SJSA1 (cell line): ENCODE measurements at places on chromosomes 6 and 20.
A peak's percentile ranks its signal among the peaks of the same experiment; 100 is the strongest.

DNA sequence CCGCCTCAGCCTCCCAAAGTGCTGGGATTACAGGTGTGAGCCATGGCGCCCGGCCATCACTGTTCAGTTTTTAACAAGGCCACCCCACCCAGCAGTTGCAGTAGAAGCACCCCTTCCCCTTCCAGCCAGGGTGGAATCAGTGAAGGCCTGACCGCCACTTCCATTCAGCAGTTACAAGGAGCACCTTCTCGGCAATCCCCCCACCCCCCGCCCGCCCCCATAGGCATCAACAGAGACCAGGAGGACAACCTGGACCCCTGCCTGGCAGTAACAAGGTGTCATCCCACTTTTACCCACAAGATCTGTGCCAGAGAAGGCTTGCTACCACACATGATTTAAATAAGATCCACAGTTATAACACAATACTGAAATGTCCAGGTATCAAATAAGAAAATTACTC lies 23.1 kb downstream of the NCR2 start:
- peak; percentile 26 for DNase-seq

GRCh38 chr6:17583811-17584210 lies 16.3 kb upstream of the FAM8A1 start:
- DNase-seq: no peak

DNA sequence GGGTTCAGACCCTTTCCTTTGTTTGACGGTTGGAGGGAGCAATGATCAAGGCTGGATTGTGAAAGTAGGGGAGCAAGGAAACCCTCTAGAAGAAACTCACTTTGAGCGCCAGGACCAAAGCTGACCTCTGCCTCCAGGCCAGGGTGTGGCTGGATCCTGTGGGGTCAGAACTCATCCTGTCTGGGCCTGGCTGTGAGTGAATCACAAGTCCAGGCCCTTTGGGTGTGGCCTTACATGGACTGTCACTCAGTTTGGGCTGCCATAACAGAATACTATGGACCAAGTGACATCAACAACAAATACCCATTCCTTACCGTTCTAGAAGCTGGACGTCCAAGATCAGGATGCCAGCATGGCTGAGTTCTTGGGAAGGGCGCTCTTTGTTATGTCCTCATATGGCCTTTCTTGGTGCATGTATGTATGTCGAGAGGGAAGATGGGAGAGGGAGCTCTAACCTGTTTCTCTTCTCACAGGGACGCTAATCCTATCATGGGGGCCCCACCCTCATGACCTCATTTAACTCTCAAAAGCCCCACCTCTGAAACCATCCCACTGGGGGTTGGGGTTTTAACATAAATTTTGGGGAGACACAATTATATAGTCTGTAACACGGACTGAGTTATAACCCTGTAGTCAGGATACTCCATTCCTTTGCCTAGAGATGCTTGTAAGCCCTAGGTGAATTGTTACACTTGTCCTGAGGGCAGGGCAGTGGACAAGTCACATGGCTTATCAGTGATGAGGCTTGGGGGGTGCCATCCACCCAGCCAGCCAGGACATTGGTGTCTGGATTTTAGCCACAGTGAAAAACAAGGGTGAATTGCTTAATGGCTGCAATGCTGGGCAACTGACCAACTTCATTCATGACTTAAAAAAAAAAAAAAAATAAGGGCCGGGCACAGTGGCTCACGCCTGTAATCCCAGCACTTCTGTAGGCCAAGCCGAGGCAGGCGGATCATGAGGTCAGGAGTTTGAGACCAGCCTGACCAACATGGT lies 80.0 kb downstream of the TRMT11 start:
- DNase-seq: no peak

DNA sequence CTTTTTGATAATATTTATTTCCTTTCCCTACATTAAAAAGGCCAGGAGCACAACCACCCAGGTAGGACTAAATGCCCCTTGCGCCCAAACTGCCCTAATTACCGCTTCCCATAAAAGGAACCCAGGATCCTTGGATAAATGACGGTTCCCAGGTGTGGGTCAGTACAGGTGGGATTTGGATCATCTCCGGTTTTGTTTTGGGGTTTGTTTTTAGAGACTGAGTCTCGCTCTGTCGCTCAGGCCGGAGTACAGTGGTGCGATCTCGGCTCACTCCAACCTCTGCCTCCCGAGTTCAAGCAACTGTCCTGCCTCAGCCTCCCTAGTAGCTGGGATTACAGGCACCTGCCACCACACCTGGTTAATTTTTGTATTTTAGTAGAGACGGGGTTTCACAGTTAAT lies 28.4 kb downstream of the ZNF217 start:
- DNase-seq: no peak

- peak; percentile 5 for DNase-seq
These were observed 50.8 kb upstream of the MCUR1 start for GRCh38 chr6:13865141-13865540.

- peak; percentile 49 for DNase-seq
These were observed 503.2 kb upstream of the ID4 start for GRCh38 chr6:19333936-19334335.

- DNase-seq: no peak
These were observed 47.5 kb upstream of the TSHZ2 start for GRCh38 chr20:52924411-52925271.

DNA sequence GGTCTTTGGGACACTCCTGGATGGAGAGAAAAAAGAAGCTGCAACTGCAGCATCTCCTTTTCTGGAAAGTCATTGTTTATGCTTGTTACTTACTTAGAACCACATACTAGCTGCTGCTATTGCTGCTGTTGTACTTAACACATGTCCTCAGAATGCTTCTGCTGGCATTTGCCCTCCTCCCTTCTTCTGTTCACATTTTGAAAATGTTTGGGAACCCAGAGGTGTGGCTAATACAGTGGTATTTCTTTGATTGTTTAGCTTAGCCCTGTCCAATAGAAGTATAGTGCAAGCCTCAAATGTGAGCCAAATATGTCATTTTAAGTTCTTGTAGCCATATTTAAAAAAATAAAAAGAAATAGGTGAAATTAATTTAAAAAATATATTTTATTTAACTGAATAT lies 8.4 kb downstream of the DTD1 start:
- DNase-seq: no peak

DNA sequence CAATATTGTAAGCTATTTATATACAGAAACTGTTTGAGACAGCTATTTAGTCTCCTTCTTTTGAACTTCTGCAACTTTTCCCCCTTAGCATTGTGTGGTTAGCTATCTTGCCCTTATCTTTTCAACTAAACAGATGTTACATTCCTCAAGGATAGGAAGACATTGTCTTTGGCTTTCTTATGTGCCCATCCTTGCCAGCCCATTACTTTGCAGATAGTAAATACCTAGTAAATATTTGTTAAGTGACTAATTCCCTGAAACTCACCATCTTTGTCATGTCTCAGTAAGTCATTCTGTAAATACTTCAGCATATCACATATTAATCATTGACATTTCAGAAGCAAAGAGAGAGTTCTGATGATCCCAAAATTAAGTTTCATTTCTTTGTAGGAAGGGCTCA lies 69.1 kb upstream of the FLRT3 start:
- no peak for DNase-seq

DNA sequence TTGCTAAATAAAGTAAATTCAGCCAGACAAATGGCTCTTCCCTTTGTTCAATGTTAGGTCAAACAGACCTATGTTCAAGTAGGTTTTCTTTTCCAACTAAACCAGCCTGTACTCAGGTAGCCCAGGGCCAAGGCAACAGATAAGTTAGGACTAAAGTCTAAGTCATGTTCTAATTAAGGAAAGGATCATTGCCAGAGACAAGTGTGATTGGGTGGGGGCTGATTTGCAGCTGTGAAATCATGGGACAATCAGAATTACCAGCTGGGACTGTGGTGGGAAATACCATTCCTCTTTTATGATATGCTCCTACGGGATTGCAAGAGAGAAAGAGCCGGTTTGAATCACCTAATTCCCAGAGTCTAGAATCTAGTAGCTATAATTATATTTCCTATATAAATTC lies 4.2 kb upstream of the FBXO30 start:
- no peak for DNase-seq

- DNase-seq: no peak
These were observed 143.1 kb downstream of the SYCP2 start for GRCh38 chr20:59790346-59790745.

DNA sequence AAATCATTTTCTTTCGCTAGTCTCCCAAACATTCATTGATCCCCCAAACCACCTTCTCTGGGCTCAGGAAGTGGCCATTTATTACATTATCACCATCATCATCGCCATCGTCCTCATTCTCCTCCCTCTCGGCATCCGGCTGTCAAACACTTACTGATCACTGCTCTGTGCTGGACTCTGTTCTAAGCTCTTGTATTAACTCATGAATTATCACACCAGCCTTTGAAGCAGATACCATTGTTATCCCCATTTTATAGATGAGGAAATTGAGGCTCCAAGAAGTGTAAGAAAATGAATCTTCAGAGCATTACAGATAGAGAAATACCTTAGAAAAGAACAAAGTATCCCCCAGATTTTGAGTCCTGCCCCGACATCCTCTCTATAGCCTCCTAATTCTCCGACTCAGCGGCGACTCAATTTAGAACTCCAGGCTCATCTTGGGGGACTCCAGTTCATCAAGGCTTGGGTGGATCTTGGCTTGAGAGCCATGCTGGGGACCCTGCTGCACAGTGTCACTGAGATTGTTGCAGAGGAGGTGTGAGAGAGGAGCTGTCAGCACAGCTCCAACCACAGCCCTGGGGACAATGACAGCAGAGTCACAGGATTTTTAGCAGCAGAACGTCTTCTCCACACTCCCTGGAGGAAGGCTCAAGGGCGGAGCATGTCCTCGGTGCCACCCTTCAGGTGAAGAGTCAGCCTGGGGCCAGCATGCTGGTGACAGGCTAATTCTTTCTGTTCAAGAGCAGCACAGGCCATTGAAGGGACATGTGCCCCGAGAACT lies 6.6 kb upstream of the EEF1E1 start:
- DNase-seq: no peak

DNA sequence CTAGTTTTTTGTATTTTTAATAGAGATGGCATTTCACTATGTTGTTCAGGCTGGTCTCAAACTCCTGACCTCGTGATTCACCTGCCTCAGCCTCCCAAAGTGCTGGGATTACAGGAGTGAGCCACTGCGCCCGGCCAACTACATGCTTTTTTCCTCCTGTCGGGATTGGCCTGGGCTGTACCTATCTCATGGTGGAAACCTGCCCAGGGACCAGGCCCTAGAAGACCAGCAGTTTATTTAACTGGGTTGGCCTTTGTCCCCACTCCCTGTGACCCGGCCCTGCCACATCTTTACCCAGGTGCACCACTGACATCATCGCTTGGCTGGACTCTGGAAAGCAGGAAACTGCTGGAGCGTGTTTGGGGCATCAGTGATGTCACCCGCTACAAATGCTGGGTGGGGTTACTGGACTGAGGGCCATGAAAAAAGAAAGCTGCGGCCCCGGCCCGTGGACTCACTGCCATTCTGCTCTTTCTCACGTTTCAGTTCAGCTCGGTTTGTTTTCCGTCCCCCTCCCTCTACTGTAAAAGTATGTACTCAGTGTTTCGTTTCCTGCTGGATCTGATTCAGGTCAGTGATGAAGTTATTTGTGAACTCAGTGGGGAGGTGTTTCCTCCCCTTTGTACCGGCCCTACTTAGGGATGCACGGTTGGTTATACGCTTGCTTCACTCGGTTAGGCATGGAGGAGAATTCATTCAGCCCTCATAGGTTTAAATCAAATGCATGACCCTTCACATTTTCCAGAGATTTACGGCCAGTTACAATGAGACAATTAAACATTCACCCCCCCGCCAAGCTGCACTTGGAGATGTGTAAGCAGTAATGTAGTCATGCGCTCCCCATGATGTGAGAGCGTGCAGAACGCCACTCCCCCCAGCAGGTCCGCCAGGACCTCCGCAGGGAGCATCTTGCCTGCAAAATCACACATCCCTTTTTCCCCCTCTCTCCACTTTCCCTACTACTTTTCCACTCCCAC lies 179.3 kb downstream of the MTHFD1L start:
- peak; percentile 85 for DNase-seq

GRCh38 chr6:149834513-149835481 lies 29.4 kb downstream of the LRP11 start:
- DNase-seq: peak; percentile 64

DNA sequence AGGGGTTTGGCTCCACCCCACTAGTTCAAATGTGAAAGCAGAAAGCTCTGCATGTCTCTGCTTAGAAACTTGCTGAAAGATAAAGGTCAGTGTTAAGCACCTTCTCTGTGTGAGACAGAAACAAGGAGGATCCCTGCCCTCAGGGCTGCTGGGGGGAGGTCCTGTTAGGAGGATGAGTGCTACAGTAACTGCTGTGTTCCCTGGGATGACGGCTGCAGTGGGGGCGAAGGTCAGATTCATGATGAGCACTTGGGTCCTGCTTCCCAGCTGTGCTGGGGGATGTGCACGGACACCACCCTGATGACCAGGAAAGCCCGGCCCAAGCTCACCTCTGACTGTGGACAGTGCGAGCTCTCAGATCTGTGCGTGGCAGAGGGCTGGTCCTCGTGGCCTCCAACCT lies 252.6 kb downstream of the DLL1 start:
- no peak for DNase-seq

DNA sequence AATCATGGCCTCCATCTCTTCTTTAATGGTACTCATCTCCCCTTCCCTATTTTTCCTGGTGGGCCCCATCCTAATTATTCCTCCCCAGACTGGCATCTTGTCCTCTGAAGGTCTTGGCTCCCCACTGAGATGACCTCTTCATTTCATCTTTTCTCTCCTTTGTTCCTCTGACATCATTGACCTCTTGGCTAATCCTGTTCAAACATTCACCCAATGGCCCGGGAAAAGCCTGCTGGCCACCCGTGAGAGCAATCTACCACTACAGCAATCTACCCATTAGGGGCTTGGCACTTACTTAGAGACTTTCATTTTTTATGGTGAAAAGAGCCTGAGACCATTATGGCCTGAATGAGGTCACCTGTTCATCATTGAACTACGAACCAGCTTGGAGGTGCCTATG lies 130.8 kb downstream of the DNAH8 start:
- DNase-seq: no peak

GRCh38 chr20:14445310-14445709 lies 107.9 kb upstream of the FLRT3 start:
- DNase-seq: no peak

DNA sequence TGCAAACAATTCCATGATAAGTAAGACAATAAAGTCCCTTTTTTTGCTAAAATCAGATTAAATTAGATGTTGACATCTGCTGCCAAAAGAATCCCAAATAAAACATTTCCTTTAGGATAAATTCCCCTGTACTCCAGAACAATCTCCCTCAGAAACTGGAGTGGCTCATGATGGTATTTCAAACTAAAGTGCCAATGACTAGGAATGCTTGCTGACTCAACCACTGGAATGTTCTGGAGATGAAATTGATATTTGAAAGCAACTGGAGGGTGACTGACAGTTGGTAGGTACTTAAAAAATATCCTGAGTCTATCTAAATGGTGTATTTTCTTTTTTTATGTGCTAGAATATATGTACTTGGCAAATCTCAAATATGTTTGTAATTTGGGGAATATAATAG lies 350.1 kb upstream of the TSHZ2 start:
- DNase-seq: no peak

GRCh38 chr20:15654208-15654649 lies 919.0 kb downstream of the KIF16B start:
- DNase-seq: no peak

GRCh38 chr6:170462366-170463020 lies 90.6 kb downstream of the PSMB1 start:
- no peak for DNase-seq
